ENCODE measurements at places on chromosomes 7 and 10. TPM values are rescaled to one million over a fixed set of nuclear protein-coding genes. Genes with fewer than 3 reads are reported as not detected.

TMEM213 gene
- total RNA-seq, result not detected

PNLIPRP2 gene
- total RNA-seq, result not detected

CALHM1 gene
- not detected for total RNA-seq

TAS2R40 gene
- total RNA-seq, result not detected

CHST3 gene
- 29.9 TPM for total RNA-seq

MYH16 gene
- not detected for total RNA-seq

ANKRD2 gene
- total RNA-seq, result 1.8 TPM

WEE2 gene
- total RNA-seq, result not detected

TMEM176B gene
- 95.3 TPM for total RNA-seq
